ENCODE measurements at places on chromosomes 1 and 21.

GRCh38 chr1:113538225-113538624, 147.9 kb downstream of the MAGI3 start:
- no peaks in the 10 kb centered on the region for H3K36me3 ChIP-seq
- H3K27ac ChIP-seq, result no peak overlapping the region
- no peaks in the 10 kb centered on the region for H3K4me1 ChIP-seq
- H3K4me3 ChIP-seq, result no peak overlapping the region
- no peak for DNase-seq
- H3K27me3 ChIP-seq, result no peaks in the 10 kb centered on the region

- no peaks in the 10 kb centered on the region for H3K27me3 ChIP-seq
- no peaks in the 10 kb centered on the region for H3K4me1 ChIP-seq
- H3K4me3 ChIP-seq, result no peak overlapping the region
These were observed 34.0 kb upstream of the SSX2IP start for GRCh38 chr1:84724128-84724860.

DNA sequence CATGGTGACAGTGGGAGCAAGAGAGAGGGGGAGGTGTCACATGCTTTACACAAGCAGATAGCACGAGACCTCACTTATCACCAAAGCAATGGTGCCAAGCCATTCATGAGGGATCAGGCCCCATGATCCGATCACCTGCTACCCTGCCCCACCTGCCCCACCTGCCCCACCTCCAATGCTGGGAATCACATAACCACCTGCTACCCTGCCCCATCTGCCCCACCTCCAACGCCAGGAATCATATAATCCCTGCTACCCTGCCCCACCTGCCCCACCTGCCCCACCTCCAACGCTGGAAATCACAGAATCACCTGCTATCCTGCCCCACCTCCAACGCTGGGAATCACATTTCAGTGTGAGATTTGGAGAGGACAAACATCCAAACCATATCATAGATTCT, 10.6 kb upstream of the AIRE start:
- H3K27me3 ChIP-seq, result no peaks in the 10 kb centered on the region
- no peak for DNase-seq
- no peaks in the 10 kb centered on the region for H3K4me1 ChIP-seq
- H3K4me3 ChIP-seq, result no peak overlapping the region
- H3K36me3 ChIP-seq, result no peaks in the 10 kb centered on the region

GRCh38 chr1:34742667-34743270, 12.1 kb upstream of the GJB5 start:
- no peaks in the 10 kb centered on the region for H3K27me3 ChIP-seq
- H3K27ac ChIP-seq, result no peak overlapping the region
- no peak overlapping the region for H3K4me3 ChIP-seq
- DNase-seq, result peak; percentile 66
- no peaks in the 10 kb centered on the region for H3K36me3 ChIP-seq

GRCh38 chr1:37177230-37177864, 143.0 kb upstream of the GRIK3 start:
- DNase-seq, result no peak
- peaks cover 10% of the 10 kb centered on the region for H3K27me3 ChIP-seq
- no peaks in the 10 kb centered on the region for H3K36me3 ChIP-seq
- no peak overlapping the region for H3K4me3 ChIP-seq
